ENCODE measurements at places on chromosomes 12 and 14.
A peak's percentile ranks its signal among the peaks of the same experiment; 100 is the strongest.

- DNase-seq = no peak
Observed at GRCh38 chr12:77122236-77122635, 56.9 kb upstream of the E2F7 start.

DNA sequence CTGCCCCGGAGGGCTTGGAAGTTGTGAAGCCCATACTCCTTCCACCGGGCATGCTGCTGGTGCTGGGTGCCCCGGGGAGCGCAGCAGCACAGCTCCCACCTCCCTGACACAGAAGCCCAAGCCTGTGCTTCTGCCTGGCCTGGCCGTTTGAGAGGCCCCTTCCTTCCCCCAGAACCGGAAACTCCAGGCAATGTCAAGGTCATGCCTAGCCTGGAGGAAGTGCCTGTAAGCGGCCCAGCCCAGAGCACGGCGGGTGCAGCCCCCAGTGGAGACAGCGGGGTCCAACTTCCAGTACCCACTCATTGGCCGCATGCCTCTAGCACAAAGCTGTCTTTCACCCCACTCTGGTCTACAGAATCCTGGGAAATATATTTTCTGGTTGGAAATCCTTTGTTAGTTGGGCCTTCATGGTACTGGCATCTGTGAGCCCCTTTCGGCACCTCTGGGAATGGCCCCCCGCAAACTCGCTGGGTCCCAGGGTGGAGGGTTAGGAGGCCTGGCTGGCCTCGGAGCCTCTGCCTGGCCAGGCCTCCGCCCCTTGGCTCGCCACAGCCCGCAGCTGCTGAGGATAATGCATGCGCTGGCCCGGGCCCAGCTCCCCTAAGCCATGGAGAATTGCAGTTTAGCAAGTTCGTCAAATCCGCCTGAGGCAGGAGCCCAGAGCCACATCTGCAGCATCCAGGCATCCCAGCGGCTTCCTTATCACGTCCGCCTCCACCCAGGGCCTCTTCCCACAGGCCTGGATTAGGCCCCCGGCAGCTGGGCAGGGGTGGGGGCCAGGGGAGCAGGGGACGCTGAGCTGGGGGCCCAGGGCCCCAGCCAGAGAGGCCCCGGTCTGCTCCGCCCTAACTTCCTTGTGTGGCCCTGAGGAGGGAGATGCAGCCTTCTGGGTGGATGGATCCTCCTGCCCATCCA, 48.9 kb upstream of the DLK1 start:
- no peak for DNase-seq

DNA sequence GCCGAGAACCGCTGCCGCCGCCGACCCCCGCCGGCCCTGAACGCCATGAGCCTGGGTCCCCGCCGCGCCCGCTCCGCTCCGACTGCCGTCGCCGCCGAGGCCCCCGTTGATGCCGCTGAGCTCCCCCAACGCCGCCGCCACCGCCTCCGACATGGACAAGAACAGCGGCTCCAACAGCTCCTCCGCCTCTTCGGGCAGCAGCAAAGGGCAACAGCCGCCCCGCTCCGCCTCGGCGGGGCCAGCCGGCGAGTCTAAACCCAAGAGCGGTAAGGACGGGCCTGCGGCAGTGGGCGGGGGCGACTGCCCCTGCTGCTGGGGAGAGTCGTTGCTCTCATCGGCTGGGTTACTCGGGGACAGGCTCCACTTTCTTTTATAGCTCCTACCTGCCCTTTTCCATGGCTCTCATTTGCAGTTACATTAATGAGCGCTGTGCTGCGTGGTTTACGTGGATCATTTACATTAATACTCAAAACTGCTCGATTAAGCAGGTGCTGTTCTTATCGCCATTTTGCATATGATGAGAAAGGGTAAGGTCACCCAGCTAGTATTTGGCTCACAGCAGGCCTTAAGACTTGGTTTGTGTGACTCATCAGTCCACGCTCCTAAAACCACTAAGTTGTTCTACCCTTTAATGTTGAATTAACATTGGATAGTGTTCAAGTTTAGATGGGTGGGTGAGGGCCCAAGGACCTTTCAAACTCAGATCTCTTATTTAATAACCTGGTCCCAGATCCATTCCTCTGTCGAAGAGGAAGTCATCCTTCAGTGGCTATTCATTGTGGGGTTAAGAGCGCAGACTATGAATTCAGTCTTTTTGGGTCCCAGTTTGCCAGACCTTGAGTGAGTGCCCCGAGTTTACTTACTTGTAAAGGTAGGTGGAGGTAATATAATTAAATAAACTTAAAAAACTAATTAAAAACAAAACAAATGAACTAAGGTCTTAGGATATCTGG, 823 bp downstream of the RNF10 start:
- DNase-seq = peak; percentile 33

DNA sequence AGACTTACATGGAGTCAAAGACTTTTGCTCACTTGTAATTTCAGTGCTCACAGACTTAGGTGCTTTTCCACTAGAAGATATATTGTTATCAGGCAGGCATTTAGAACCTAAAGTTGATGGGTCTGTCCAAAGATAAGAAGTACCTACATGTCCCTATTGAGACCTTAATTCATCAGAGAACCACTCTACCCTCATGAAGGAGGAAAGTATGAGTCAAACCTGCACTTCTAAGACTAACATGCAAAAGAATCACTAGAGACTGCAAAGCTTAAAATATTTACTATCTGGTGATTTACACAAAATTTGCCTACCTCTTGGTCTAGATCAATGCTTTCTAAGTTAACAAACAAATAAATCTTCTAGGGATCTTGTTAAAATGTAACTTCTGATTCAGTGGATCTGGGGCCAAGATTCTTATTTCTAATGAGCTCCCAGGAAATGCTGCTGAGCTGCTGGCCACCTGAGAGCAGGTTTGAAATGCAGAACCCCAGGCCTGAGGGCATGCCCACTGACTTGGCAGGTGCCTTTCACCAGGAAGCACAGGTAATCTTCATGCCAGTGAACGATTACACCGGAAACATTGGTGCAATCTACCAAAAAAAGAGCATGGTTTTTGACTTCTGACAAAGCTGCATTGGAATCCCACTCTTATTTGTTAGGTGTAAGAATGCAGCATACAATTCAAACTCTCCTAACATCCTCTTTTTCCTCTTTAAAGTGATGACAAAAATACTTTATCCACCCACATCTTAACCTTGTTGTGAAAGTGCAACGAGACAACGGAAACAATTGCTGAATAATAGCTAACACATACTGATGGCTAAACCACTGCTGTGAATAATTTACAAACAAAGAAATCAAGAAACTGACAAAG, 214.2 kb downstream of the ADAMTS20 start:
- no peak for DNase-seq

DNA sequence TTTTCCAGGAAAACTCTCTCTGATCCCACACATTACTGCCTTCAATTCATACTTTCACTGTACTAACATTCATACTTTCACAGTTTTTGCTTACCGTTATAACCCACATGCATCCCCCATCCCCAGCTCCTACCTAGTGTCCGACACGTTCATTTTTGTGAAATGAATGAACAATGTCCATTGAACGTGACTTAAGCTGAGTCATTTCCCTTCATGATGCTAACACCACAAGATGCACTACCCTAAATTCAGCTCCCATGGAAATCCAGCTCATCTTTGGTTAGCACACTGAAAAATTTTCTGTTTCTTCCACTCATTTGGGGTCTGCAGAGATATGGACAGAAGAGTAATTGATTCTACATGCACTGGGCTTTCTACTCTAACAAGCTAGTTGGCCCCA, 84.7 kb downstream of the GALNT4 start:
- no peak for DNase-seq

- DNase-seq = no peak
Observed at GRCh38 chr12:80173083-80173864, 73.9 kb downstream of the OTOGL start.

- DNase-seq = no peak
Observed at GRCh38 chr12:132357623-132358186, 28.3 kb upstream of the GALNT9 start.

DNA sequence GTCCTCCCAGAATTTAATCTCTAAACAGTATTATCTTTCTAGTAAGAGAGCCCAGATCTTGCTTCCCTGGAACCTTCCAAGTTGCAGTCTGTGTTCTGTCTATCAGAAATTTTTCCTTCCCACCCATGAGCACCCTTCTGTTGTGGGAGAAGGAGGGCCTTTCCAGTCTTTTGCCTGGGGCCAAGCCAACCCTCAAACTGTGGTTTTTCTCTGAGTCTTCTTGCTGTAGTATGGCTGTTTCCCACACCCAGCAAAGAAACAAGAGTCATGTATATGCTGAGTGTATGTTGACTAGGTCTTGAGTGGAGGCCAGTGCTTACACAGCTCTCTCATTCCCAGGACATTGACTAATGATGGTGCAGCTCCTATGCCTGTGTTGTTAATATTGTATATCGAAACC, 104.5 kb downstream of the TGFB3 start:
- no peak for DNase-seq

GRCh38 chr12:94309373-94309772, 150.3 kb downstream of the CEP83 start:
- DNase-seq = no peak

DNA sequence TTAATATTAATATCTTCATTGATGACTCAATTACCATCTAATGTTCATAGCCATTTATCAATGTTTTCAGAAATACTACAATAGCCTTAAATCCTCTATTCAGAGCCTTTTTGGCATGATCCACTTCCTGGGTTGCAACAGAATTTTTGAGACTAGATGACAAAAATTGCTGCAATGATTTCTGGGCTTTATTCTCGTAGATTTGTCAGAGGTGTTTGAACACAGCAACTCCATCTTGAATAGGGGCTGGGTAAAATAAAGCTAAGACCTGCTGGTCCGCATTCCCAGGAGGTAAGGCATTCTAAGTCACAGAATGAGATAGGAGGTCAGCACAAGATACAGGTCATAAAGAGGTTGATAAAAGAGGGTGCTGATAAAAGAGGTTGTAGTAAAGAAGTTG, 165.8 kb upstream of the CNOT2 start:
- DNase-seq = no peak

Measured in stimulated activated CD8-positive, alpha-beta memory T cell treated with anti-CD3 and anti-CD28 coated beads, Interleukin-4, amount 100 ng/mL, for 24 hours (primary cell).